NCI-H1105 treated with DMSO at 0.1 percent for 48 hours (cell line): ENCODE measurements at places on chromosomes 5 and 9.
A peak's percentile ranks its signal among the peaks of the same experiment; 100 is the strongest.

DNA sequence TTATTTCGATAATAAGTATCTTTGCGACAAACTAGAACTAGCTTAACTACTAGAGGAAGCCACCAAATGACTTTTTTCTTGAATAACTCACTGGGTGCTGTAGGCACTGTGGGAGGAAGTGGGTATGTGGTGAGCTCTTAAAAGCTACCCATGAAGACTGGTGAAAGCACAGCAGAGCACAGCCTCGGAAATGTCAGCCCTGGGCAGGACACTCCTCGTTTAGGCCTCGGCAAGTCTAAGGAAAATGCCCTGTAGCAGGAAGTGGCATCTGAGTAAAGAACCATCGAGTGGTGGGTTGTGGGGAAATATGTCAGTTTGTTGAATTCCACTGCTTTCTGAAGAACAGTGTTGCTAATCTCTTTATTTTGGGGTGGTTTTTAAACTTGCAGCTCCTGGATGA is 44.0 kb upstream of the NCS1 start:
- DNase-seq: no peak

DNA sequence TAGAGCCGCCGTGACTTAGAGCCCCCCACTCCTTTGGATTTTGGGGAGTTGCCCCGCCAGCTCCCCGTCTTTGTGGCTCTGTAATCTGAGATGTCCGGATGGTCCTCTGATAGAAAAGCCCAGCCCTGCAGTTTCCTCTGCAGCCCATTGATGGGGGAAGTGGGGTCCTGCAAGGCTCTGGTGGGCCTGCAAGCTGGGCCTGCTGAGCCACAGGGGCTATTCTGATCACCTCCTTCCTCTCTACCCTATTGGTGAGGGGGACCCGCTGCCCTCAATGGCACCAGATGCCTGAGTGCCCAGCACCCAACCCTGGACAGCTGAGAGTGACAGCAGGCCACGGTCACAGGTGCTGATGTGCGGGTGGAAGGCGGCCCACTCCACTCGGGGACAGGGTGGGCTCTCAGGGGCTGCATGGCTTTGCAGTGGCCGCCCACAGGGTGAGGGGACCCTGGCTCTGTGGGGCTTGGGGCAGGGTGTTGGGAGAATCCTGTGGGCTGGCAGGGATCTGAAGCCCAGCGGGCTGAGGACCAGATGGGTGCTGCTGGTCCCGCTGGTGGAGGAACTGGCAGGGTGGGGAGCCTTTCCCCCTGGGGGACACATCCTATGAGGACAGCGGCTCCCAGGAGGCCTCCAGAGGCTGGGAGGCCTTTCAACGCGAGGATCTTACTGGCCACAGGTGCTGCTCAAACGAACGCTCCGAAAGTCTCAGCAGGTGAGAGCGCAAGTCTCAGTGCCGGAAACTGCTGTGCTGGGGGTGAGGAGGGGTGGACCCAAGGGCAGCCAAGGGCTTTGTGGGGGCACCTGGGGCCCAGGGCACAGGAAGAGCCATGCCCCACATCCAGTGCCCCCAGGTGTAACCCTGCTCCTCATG is 30.0 kb upstream of the LPCAT1 start:
- no peak for DNase-seq

DNA sequence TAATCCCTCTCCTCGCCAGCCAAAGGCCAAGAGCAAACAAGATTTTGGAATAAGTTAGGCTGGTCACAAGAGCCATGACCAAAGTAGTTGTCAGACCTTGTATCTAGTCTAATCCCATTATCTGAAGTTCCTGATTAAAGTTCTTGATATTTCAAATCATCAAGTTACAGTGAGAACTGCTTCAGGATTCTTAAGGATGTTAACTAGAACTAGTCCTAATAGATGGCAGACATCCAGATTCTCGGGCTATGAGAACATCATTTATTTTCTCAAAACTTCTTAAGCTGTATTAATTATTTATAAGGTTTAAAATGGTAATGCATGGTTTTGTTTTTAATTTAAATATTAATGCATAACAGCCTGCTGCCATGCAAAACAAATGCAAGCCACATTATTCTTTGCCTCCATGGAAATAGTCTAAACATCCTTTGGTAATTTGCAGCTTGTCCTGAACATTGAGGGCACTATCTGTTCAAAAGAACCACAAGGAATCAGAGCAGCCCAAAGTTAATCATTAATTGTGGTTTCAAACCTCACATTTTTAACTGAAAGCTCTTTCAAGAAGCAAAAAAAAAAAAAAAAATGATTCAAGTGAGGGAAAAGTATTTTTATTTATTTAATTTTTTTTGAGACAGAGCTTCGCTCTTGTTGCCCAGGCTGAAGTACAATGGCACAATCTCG is 95.1 kb downstream of the TTC39B start:
- DNase-seq: no peak

GRCh38 chr5:40227366-40227765 is 452.3 kb upstream of the PTGER4 start:
- DNase-seq: no peak

DNA sequence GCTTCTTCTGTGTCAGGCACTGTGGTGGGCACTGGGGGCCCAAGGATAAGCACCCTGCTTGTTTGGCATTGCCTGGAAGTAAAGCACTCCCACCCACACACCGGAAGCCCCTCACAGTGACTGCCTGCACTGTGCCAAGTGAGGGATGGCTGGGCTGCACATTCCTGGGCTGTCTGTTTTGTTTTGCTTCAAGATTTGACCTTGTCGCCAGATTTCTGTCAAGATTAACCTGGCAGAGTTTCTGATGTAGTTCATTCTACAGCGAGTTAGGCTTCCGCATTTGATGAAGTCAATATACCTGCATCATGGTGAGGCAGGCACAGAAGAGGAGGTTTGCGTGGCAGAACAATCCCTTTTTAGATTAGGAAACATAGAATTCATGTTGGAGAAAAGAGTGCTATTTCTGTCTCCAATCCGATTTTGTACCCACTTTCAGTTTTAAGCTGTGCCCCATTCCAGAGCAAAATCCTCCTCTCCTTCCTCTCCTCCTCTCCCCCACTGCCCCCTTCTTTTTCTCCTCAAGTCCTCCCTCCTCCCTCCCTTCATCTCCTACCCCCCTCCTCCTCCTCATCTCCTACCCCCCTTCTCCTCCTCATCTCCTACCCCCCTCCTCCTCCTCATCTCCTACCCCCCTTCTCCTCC is 14.4 kb upstream of the BOD1 start:
- no peak for DNase-seq

- DNase-seq: no peak
Observed at GRCh38 chr5:68548959-68549676, 333.6 kb downstream of the PIK3R1 start.

DNA sequence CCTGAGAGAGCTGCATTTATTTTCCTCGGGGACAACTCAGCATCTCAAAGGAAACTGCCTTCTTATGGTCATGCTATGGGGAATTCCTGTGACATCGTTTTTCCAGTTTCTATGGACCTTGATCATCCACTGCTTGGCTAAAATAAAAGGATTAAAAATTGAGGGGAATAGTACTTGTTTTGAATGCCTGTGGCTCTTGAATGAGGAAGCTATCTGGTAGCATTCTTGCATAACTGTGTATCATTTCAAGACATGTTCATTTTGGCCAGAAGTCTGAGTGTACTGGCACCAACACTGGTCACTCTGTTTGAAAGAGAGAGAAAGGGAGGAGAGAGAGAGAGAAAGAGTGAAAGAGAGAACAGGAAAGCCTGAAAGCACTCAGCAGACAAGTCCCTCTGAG is 116.7 kb downstream of the DOCK2 start:
- DNase-seq: no peak

GRCh38 chr9:87193151-87193550 is 245.8 kb upstream of the GAS1 start:
- no peak for DNase-seq

- no peak for DNase-seq
Observed at GRCh38 chr5:43215073-43215631, 23.1 kb downstream of the NIM1K start.

DNA sequence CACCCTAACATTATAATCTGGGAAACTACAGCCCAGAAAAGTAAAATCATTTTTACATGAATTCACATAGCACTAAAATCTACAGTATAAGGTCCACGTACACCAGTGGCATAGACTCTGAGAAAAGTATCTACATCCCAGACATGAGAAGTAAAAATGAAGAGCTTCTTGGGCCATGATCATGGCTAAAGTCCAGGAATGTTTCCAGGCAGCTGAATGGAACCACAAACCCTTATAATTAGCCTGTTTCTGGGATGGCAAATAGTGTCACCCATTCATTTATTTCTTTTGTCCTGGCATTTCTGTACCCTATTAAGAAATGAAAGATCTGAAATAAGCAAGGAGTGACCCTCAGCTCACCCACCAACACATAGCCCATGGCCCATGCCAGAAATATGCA is 217.9 kb downstream of the SPOCK1 start:
- no peak for DNase-seq

- DNase-seq: no peak
Observed at GRCh38 chr5:80761176-80761575, 106.4 kb upstream of the DHFR start.

DNA sequence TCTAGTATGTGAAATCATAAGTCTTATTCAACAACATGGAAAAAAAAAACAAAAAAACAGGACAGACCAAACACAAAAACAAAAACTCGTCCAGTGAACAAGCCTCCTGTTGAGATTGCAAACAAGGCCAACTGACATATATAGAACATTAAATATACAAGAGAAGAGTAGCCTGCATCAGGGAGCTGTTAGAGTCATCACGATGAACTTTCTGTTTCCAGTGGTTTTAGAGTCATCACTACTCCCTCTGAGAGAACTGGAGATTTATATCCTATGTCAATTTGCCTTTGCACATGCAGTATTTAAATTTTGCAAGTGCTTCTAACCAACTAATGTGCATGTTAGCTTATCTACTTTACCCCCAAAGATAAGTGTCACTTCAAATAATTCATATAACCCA is 9.9 kb downstream of the SNCAIP start:
- DNase-seq: no peak

- no peak for DNase-seq
Observed at GRCh38 chr9:102483651-102484050, 511.5 kb upstream of the CYLC2 start.

DNA sequence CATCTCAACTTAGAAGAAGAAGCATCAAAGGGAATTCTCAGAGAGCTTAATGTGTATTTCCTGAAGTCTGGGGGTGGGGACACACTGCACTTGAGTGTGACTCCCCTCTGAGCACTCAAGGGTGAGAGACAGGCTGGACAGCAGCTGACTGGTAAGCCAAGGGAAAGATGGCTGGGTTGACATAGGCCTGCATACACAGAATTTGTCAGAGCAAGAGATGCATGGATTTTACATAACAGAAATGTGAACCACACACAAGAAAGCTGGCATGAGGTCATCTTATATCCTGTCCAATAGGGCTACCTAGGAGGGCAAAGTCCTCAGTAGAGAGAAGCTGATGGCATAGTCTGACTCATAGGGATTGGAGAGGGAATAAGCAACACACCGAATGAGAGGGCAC is 114.3 kb upstream of the EPB41L4A start:
- no peak for DNase-seq

GRCh38 chr5:159581502-159582249 is 251.4 kb upstream of the IL12B start:
- DNase-seq: peak; percentile 58

DNA sequence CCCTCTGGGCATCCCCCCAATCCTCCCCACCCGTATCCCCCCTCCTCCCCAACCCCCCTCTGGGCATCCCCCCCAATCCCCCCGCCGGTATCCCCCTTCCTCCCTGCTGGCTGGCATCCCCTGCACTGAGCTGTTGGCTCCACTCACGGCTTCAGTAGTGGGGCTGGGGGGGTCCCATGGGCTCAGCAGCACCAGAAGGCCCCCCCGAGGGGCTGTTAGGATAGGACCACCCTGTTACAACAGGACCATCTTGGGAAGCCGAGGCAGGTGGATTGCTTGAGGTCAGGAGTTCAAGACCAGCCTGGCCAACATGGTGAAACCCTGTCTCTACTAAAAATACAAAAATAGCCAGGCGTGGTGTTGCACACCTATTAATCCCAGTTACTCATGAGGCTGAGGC is 42.4 kb downstream of the EXD3 start:
- DNase-seq: no peak

DNA sequence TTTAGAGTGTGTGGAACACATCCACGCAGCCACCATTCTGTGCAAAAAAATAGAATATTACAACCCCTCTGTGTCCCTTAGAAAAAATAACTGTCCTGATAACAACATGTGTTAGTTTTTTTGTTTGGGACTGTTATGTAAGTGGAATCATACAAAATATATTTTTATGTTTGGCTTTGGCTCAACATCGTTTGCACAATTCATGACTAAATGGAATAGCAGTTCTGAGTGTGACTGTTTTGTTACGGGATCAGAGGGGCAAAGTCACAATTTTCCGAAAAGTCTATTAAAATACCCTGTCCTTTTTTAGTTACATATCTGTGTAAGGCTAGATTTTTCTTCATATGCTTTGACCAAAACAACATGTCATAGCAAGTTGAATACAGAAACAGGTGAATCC is 12.8 kb downstream of the MTREX start:
- no peak for DNase-seq

DNA sequence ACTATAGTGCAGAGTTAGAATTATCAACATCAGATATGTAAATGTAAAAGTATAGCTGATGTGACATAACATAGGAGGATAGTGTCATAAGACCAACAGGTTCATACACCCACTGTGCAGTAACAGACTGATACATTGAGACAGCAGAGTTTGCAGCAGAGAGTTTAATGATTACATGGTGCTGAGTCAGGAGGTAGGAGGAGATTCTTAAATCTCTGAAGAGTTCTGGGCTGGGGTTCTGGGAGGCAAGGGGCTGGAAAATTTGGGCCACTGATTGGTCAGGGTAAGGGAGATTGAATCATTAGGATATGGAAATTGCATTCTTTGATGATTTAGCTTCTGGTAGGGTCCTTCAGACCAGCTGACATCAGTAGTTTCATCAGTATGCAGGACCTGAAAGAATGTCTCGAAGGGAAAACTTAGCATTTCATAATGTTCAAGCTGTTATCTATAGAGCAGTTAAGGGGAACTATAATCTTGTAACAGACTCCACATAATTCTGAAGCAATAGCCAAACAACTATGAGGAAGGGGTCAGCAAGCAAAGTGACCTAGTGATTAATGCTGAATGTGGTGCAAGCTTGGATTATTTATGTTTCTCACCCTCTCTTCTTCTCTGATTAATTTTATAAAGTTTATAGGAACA is 35.6 kb downstream of the CCL28 start:
- DNase-seq: no peak

GRCh38 chr9:8857926-8858595 is 1058.5 kb upstream of the DMAC1 start:
- DNase-seq: peak; percentile 57

DNA sequence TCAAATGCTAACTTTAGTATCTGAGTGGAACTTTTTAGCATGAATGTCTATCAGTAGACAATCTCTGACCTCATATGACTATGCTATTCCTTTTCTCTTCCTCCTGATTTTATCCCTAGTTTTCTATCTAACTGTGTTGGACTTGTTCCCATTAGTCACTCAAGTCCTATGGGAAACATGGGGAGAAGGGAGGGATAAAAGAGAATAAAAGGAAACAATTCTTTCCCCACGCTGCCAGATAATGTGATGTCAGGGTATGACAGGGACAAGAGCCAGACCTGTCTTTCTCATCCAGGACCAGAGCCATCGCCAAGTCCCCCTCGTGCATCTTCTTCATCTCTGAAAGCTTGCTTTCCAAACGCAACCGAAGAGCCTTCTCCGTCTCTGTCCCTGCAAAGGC is 43.9 kb downstream of the CDK5RAP2 start:
- no peak for DNase-seq

GRCh38 chr5:141437221-141437620 is 6.9 kb downstream of the PCDHGA12 start:
- no peak for DNase-seq

- DNase-seq: no peak
Observed at GRCh38 chr9:125851979-125852378, 104.8 kb downstream of the PBX3 start.
